ENCODE measurements at places on chromosomes 3 and 15.

- DNase-seq: no peak
Measured at GRCh38 chr3:174398761-174399160, 460.4 kb upstream of the NAALADL2 start.

- DNase-seq: no peak
Measured at GRCh38 chr3:51819709-51820406, 40.8 kb upstream of the IQCF6 start.

- DNase-seq: no peak
Measured at GRCh38 chr3:35641920-35642527, 2.7 kb downstream of the ARPP21 start.

- no peak for DNase-seq
Measured at GRCh38 chr3:183370391-183370790, 58.0 kb downstream of the MCF2L2 start.

GRCh38 chr15:79357566-79357965 lies 46.7 kb downstream of the TMED3 start:
- DNase-seq: no peak

GRCh38 chr3:134376786-134377426 lies 2.7 kb upstream of the AMOTL2 start:
- DNase-seq: no peak

DNA sequence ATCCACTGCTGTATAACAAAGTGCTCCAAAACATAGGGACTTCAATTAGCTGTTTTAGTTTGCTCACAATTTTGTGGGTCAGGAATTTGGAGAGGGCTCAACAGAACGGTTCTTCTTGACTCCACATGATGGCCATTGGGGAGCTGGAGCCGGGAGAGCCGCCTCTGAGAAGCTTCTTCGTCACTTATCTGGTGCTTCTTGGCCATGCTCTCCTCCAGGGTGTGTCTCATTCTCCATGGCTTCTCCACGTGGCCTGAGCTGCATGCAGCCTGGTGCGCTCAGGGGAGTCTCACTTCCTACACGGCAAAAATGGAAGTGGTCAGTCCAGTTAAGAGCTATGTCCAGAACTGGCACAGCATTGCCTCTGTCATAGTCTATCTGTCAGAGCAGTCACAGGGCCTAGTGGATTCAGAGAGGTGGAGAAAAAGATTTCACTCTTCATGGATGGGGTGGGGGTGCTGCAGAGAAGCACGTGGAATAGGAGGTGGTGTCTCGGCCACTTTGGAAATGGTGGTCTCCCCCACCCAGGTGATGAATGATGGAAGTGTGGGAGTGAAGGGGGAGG lies 26.3 kb upstream of the PRR23E start:
- DNase-seq: no peak

GRCh38 chr3:134809427-134810051 lies 14.5 kb downstream of the EPHB1 start:
- DNase-seq: no peak

DNA sequence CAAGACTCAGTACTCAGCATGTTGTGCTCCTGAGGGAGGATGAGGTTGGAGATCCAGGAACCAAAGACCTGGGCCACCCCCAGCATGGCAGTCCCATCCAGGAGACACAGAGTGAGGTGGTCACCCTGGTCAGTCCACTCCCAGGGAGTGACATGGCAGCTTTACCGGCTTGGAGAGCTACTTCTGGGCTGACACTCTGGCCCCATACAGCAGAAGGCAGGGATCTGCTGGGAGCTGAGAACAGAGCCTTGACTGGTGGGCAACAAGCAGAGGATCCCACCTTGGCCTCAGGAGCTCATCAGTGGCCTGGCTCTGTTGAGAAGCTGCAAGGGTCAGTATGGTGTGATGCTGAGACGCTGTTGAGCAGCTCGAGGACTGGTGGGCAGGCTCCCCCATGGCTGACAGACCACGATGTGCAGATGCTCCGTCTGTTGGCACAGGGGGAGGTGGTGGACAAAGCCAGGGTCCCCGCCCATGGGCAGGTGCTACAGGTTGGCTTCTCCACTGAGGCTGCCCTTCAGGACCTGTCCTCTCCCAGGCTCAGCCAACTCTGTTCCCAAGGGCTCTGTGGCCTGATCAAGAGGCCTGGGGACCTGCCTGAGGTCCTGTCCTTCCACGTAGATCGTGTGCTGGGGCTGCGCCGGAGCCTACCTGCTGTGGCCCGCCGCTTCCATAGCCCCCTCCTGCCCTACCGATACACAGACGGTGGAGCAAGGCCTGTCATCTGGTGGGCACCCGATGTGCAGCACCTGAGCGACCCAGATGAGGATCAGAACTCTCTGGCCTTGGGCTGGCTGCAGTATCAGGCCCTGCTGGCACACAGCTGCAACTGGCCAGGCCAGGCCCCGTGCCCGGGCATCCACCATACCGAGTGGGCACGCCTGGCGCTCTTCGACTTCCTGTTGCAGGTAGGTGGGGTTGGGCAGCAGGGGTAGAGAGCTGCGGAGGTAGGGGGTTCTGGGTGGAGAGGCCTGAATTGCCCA lies 53.8 kb downstream of the GASK1A start:
- DNase-seq: no peak

- no peak for DNase-seq
Measured at GRCh38 chr3:47503033-47503432, 10.5 kb downstream of the ELP6 start.
